Heart left ventricle (tissue), 16 donors: ENCODE measurements at places on chromosomes 6 and 20. TPM values are rescaled to one million over a fixed set of nuclear protein-coding genes. Genes with fewer than 3 reads are reported as not detected.

The RBM24 gene
- 180 TPM for total RNA-seq

The SOX18 gene
- total RNA-seq = 75.9 TPM

- no peak overlapping the region for H3K4me3 ChIP-seq
- H3K27me3 ChIP-seq = no peaks in the 10 kb centered on the region
- H3K27ac ChIP-seq = peak overlapping the region; percentile 0
- no peaks in the 10 kb centered on the region for H3K36me3 ChIP-seq
- no peak for DNase-seq
These were observed 113.9 kb upstream of the TMEM170B start for GRCh38 chr6:11423667-11424066.

The ECT2L gene
- 1.5 TPM for total RNA-seq

DNA sequence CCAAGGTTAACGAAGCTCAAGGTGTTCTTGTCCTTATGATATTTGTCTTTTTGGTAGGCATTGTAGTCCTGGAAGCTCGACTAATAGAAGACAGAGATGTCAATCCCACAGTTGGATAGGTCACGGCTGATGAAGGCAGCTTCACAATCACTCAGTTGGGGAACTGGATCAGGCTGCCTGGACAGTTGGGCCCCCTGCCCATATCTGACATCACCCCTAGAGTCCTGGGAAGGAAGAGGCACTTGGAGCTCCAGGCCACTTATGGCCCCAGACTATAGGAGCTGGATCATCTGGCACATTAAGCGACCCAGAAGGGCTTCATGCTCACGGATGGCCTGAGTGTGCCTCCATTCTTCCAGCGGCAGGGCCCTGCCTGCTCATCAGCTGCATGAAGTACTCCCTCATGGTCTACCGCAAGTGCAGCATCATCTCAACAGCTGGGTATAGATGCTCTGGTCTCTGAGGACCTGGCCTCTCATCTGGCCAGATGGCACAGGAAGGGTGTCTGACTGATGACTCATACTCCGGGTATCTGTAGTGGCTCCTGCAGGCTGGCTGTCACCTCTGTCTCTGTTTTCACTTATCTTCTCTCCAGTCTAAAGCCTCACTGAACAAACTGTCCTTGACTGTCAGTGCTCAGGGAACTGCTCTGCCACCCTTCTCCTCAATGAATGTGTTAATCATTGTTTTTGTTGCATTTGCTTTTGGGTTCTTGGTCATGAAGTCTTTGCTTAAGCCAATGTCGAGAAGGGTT, 29.2 kb upstream of the SSR1 start:
- DNase-seq = no peak
- no peaks in the 10 kb centered on the region for H3K36me3 ChIP-seq
- H3K4me1 ChIP-seq = no peaks in the 10 kb centered on the region
- H3K4me3 ChIP-seq = no peak overlapping the region
- H3K27me3 ChIP-seq = no peaks in the 10 kb centered on the region

The HSPA12B gene
- total RNA-seq = 10.4 TPM

The FAM83C gene
- not detected for total RNA-seq

GRCh38 chr6:1574890-1575209, 34.9 kb upstream of the FOXC1 start:
- H3K27ac ChIP-seq = no peak overlapping the region
- H3K4me3 ChIP-seq = no peak overlapping the region
- DNase-seq = no peak
- H3K27me3 ChIP-seq = no peaks in the 10 kb centered on the region
- no peaks in the 10 kb centered on the region for H3K36me3 ChIP-seq
- no peaks in the 10 kb centered on the region for H3K4me1 ChIP-seq

The PEDS1 gene
- total RNA-seq = 13.7 TPM

DNA sequence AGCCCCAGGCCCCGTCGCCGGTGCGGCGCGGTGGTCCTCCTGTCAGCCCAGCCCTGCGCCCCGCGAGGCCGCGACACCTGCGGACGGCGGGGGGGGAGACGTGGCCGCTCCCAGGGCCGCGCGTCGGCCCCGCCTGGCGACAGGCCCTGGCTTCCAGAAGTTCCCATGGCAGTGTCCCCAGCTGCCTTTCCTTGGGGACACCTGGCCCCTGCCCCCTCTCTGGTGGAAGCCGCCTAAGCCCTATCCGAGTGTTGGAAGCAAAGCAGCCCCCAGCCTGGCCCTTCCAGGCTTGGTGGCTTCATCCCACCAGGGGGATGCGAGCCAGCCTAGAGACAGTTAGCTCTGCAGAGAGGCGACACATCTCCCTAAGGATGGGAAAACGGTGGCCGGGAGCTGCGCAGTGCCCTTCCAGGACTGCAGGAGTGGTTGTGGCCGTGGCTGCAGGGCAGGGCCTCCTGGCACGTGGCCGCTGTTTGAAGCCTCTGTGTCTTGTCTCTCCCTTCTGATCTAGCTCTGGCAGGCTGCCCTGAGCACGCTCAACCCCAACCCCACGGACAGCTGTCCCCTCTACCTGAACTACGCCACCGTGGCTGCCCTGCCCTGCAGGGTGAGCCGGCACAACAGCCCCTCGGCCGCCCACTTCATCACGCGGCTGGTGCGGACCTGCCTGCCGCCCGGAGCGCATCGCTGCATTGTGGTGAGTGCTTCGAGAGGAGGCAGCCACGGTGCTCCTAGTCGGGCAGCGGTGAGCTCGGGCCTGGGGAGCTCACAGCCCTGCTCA, 816 bp downstream of the NPEPL1 start:
- peaks cover 27% of the 10 kb centered on the region for H3K36me3 ChIP-seq
- peak overlapping the region; percentile 87 for H3K27ac ChIP-seq
- H3K4me3 ChIP-seq = no peak overlapping the region
- no peak for DNase-seq
- no peaks in the 10 kb centered on the region for H3K27me3 ChIP-seq

GRCh38 chr20:38148328-38149102, 16.6 kb downstream of the TGM2 start:
- H3K4me3 ChIP-seq = no peak overlapping the region
- no peak for DNase-seq
- peaks cover 69% of the 10 kb centered on the region for H3K4me1 ChIP-seq
- peak overlapping the region; percentile 37 for H3K27ac ChIP-seq

The MYBL2 gene
- 0.15 TPM for total RNA-seq
